Liver (tissue), 10 donors: ENCODE measurements at places on chromosomes 7 and 10. TPM values are rescaled to one million over a fixed set of nuclear protein-coding genes. Genes with fewer than 3 reads are reported as not detected.

DNA sequence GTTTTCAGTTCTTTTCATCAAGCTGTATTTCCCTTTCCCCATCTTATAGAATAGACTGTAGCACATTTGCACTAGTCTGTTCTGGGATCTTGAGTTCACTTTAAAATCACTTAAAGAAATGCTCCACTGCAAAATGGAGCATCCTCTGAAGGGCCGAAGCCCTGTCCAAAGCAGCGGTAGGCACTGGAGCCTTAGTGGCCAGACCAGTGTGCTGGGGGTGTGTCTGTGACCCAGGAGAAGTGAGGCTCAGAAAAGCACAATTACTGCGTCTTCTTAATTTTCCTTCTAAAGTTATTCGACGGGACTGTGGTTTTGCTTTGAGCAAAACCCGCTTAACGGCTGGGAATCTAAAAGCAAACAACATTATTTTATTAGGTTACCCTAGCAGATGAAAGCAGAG, 205.7 kb downstream of the SLC25A13 start:
- H3K4me1 ChIP-seq, result no peaks in the 10 kb centered on the region
- peaks cover 16% of the 10 kb centered on the region for H3K36me3 ChIP-seq

GRCh38 chr7:92838934-92839333, 2.6 kb upstream of the CDK6 start:
- no peak overlapping the region for H3K27ac ChIP-seq
- no peaks in the 10 kb centered on the region for H3K27me3 ChIP-seq
- no peak overlapping the region for H3K4me3 ChIP-seq

The FGFR2 gene
- 69.9 TPM for total RNA-seq

The STK17A gene
- 18.2 TPM for total RNA-seq

GRCh38 chr10:131810036-131810804, 90.6 kb upstream of the PPP2R2D start:
- H3K27ac ChIP-seq, result no peak overlapping the region
- peaks cover 9% of the 10 kb centered on the region for H3K4me1 ChIP-seq
- DNase-seq, result no peak
- no peaks in the 10 kb centered on the region for H3K27me3 ChIP-seq
- H3K36me3 ChIP-seq, result no peaks in the 10 kb centered on the region
- no peak overlapping the region for H3K4me3 ChIP-seq

The MSMB gene
- total RNA-seq, result not detected

GRCh38 chr10:61778137-61778536, 115.4 kb downstream of the CABCOCO1 start:
- no peaks in the 10 kb centered on the region for H3K4me1 ChIP-seq
- H3K27ac ChIP-seq, result no peak overlapping the region
- no peaks in the 10 kb centered on the region for H3K27me3 ChIP-seq
- no peaks in the 10 kb centered on the region for H3K36me3 ChIP-seq
- no peak for DNase-seq

- no peak overlapping the region for H3K27ac ChIP-seq
- DNase-seq, result no peak
- H3K36me3 ChIP-seq, result no peaks in the 10 kb centered on the region
- H3K27me3 ChIP-seq, result no peaks in the 10 kb centered on the region
- no peaks in the 10 kb centered on the region for H3K4me1 ChIP-seq
Measured at GRCh38 chr10:132855889-132856288, 69.9 kb upstream of the NKX6-2 start.

The PARD3 gene
- 43.8 TPM for total RNA-seq

GRCh38 chr7:103524042-103524907, 78.3 kb upstream of the SLC26A5 start:
- H3K27me3 ChIP-seq, result no peaks in the 10 kb centered on the region
- H3K4me3 ChIP-seq, result no peak overlapping the region
- H3K27ac ChIP-seq, result no peak overlapping the region
- H3K36me3 ChIP-seq, result no peaks in the 10 kb centered on the region
- H3K4me1 ChIP-seq, result no peaks in the 10 kb centered on the region
- no peak for DNase-seq

The CPA2 gene
- total RNA-seq, result not detected

- peaks cover 4% of the 10 kb centered on the region for H3K4me1 ChIP-seq
- no peak overlapping the region for H3K27ac ChIP-seq
- no peak for DNase-seq
- no peak overlapping the region for H3K4me3 ChIP-seq
- H3K27me3 ChIP-seq, result no peaks in the 10 kb centered on the region
Measured at GRCh38 chr7:114183311-114184088, 231.1 kb upstream of the FOXP2 start.

DNA sequence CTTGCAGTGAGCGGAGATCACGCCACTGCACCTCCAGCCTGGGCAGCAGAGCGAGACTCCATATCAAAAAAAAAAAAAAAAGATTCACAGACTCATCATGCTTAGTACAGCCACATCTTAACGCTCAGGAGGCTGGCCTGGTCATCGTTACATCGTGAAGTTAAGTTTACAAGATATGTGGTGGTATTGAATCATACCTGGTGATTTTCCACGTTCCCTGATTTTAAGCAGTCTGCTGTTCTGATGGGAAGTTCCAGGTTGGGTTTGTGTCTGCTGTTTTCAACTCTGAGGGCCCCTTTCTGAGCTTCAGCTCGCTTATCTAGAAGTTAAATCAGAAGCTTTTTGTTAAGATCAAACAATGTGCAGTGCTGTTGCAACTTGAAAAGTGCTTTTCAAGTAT, 6.9 kb downstream of the PPP2R2D start:
- DNase-seq, result no peak
- no peak overlapping the region for H3K27ac ChIP-seq
- no peak overlapping the region for H3K4me3 ChIP-seq
- H3K27me3 ChIP-seq, result no peaks in the 10 kb centered on the region
- no peaks in the 10 kb centered on the region for H3K36me3 ChIP-seq
- H3K4me1 ChIP-seq, result peaks cover 40% of the 10 kb centered on the region

The SPDYE2B gene
- total RNA-seq, result not detected

DNA sequence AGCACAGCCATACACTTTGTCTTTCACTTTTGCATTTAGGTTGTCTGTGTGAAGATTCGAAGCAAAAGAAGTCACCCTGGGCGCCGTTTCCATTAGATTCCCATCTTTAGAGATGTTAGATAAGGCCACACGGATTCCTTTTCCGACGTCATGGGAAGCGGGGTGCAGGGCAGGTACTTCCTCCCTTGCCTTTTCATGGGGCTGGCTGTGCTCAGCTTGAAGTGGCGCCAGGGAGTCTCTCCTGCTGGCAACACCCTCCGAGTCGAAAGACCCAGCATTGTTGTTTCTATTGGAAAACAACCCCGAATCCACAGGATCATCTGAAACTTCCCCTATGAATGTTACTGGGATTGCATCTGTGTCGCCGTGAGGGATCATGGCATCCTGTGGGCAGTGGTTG, 246.4 kb upstream of the GRB10 start:
- no peak overlapping the region for H3K4me3 ChIP-seq
- H3K4me1 ChIP-seq, result no peaks in the 10 kb centered on the region
- H3K27me3 ChIP-seq, result no peaks in the 10 kb centered on the region
- H3K27ac ChIP-seq, result no peak overlapping the region
- DNase-seq, result no peak

GRCh38 chr10:100518761-100519241, 860 bp downstream of the SEC31B start:
- H3K27ac ChIP-seq, result peak overlapping the region; percentile 71
- H3K27me3 ChIP-seq, result no peaks in the 10 kb centered on the region
- H3K36me3 ChIP-seq, result peaks cover 4% of the 10 kb centered on the region
- no peak overlapping the region for H3K4me3 ChIP-seq
- peaks cover 4% of the 10 kb centered on the region for H3K4me1 ChIP-seq
- DNase-seq, result peak; percentile 68

- no peak overlapping the region for H3K27ac ChIP-seq
- no peak overlapping the region for H3K4me3 ChIP-seq
- H3K27me3 ChIP-seq, result no peaks in the 10 kb centered on the region
Measured at GRCh38 chr10:121337427-121337826, 260.8 kb downstream of the FGFR2 start.

DNA sequence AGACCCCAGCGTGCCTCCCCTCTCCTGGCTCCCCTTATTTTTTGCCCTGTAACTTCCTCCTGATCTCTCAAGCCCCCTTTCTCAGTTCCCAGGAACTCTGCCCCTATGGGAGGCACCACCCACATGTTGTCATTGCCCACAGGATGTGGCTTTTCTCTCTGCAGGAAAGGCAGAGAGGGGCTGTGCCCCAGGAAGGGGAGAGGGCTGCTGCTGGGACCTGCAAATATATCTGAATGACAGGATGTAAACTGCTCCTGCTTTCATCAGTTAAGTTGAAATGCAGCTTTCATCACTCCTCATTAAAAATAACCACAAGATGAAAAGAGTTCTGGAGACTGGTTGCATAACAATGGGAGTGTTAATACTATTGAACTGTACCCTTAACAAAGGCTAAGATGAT, 103.3 kb downstream of the CLEC2L start:
- no peaks in the 10 kb centered on the region for H3K27me3 ChIP-seq
- DNase-seq, result no peak
- H3K4me1 ChIP-seq, result peaks cover 3% of the 10 kb centered on the region
- peaks cover 36% of the 10 kb centered on the region for H3K36me3 ChIP-seq

- no peak overlapping the region for H3K27ac ChIP-seq
- no peak for DNase-seq
- no peak overlapping the region for H3K4me3 ChIP-seq
- H3K4me1 ChIP-seq, result peaks cover 17% of the 10 kb centered on the region
Measured at GRCh38 chr7:50711271-50712175, 71.2 kb downstream of the GRB10 start.

- H3K27me3 ChIP-seq, result no peaks in the 10 kb centered on the region
- H3K27ac ChIP-seq, result no peak overlapping the region
- no peak overlapping the region for H3K4me3 ChIP-seq
- no peak for DNase-seq
Measured at GRCh38 chr10:117254338-117254737, 13.4 kb downstream of the SLC18A2 start.

DNA sequence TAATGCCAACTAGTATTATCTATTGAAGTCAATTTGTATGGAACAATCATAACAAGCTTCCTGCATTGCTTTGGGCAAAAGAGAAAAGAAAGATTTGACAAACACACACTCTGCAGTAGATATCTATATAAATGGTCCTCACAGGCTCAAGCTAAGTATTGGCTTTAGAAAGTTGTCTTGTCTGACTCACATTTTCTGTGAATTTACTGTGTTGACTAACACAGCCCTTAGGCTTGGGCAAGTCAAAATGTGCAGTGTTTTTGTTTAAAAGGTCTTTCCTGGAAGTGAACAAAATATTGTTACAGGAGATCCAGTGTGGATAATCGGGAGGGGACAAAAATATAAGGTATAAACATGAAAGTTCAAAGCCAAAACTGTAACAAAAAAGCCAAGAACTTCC, 194.4 kb downstream of the RELN start:
- H3K27me3 ChIP-seq, result no peaks in the 10 kb centered on the region
- no peaks in the 10 kb centered on the region for H3K36me3 ChIP-seq
- no peak overlapping the region for H3K27ac ChIP-seq
- DNase-seq, result no peak
- no peaks in the 10 kb centered on the region for H3K4me1 ChIP-seq

The PLEKHS1 gene
- total RNA-seq, result under 0.01 TPM

The TMEM225B gene
- total RNA-seq, result 0.28 TPM

- DNase-seq, result no peak
- H3K36me3 ChIP-seq, result no peaks in the 10 kb centered on the region
- no peak overlapping the region for H3K4me3 ChIP-seq
- no peaks in the 10 kb centered on the region for H3K4me1 ChIP-seq
- H3K27me3 ChIP-seq, result no peaks in the 10 kb centered on the region
- H3K27ac ChIP-seq, result no peak overlapping the region
Measured at GRCh38 chr10:117686606-117687005, 144.1 kb downstream of the EMX2 start.

DNA sequence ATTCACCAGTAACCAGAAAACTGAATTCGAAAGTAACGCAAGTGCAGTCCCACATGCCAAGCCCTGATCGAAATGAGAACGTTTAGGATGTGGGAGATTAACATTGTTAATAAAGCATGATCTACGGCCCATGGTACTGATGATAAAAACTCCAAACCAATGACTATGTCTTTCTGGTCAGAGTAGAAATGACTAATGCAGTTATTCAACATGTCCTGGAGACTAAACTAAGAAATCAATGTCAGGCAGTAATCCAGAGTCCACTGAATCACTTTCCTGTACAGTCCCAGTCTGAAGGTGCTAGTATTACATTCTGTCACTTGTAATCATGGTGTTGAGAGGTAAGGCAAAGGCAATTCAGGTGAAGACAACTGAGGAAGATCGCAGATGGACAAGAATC, 14.4 kb downstream of the NPSR1 start:
- H3K4me1 ChIP-seq, result no peaks in the 10 kb centered on the region
- H3K27me3 ChIP-seq, result peaks cover 2% of the 10 kb centered on the region
- no peak overlapping the region for H3K4me3 ChIP-seq
- no peak for DNase-seq
- H3K27ac ChIP-seq, result no peak overlapping the region
- no peaks in the 10 kb centered on the region for H3K36me3 ChIP-seq

GRCh38 chr10:12971001-12971788, 30.3 kb downstream of the CCDC3 start:
- H3K4me3 ChIP-seq, result no peak overlapping the region
- H3K36me3 ChIP-seq, result no peaks in the 10 kb centered on the region
- H3K4me1 ChIP-seq, result no peaks in the 10 kb centered on the region
- no peaks in the 10 kb centered on the region for H3K27me3 ChIP-seq
- H3K27ac ChIP-seq, result no peak overlapping the region

DNA sequence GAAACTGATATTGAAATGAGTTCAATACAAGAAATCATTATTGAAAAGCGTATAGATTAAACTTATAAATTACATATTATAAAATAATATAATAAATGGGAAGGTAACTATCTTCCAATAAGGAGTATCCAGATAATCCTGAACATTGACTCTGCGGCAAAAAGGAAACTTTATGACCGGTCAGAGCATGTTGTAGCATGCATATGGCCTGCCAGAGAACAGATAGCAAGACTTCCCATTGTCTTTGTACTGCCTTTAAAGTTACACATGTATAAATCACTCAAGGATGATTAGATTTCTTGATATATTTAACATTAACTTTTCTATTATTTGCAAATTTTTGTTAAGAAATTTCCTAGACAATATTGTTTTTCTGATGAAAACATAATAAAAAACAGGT, 56.2 kb upstream of the ETV1 start:
- H3K27me3 ChIP-seq, result no peaks in the 10 kb centered on the region
- DNase-seq, result no peak
- H3K4me1 ChIP-seq, result no peaks in the 10 kb centered on the region

- H3K4me3 ChIP-seq, result no peak overlapping the region
- no peak overlapping the region for H3K27ac ChIP-seq
- H3K27me3 ChIP-seq, result no peaks in the 10 kb centered on the region
- no peaks in the 10 kb centered on the region for H3K4me1 ChIP-seq
- no peak for DNase-seq
- no peaks in the 10 kb centered on the region for H3K36me3 ChIP-seq
Measured at GRCh38 chr7:12296051-12296570, 85.0 kb downstream of the TMEM106B start.

- H3K4me1 ChIP-seq, result no peaks in the 10 kb centered on the region
- no peak overlapping the region for H3K4me3 ChIP-seq
- H3K27me3 ChIP-seq, result no peaks in the 10 kb centered on the region
- H3K36me3 ChIP-seq, result no peaks in the 10 kb centered on the region
- no peak for DNase-seq
- H3K27ac ChIP-seq, result no peak overlapping the region
Measured at GRCh38 chr10:31268444-31269303, 50.3 kb upstream of the ZEB1 start.
